ENCODE measurements at places on chromosomes 1 and 21.

DNA sequence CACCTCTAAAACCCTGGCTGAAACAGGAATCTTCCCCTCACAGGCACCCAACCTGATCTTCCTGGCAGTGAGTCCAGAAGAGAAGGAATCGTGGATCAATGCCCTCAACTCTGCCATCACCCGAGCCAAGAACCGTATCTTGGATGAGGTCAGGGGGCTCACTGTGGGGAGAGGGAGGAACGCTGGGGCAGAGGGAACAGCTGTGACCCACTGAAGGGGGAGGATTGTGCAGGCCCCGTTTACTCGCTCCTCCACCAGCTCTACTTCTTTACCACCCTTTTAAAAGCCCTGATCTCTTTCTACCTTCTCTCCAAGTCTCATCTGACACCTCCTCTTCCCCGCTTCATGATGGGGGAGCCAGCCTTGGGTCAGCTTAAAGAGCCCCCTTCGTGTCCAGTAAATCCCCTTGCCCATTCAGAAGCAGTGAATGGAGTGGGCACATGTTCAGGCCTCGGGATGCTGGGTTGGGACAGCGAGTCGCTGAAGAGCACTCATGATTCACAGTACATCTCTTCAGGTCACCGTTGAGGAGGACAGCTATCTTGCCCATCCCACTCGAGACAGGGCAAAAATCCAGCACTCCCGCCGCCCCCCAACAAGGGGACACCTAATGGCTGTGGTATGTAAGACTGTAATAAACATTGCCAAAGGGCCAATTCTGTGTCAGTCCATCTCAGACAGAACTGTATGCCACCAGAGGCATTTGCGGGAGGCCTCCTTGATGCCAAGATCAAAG is 7.3 kb downstream of the PLEKHO1 start:
- no peak for DNase-seq

GRCh38 chr1:43558346-43558841 is 27.7 kb downstream of the PTPRF start:
- DNase-seq: peak; percentile 24

DNA sequence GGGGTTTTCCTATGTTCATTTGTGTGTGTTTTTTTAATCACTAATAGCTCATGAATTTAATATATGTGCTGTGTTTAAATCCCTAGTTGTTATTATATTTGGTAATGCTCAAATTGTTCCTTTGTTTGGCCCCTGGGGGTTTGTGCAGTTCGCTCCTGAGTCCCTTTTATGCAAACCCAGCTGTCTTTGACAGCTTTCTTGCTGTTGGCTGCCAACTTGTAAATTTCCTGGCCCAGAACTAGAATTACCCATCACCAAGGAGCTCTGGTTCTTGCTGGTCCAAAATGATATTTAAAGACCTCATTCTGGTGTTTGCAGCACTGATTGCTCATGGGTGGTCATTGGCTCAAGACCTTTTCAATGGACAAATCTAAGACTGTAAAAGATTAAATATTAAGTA is 39.6 kb upstream of the PGBD5 start:
- DNase-seq: no peak

DNA sequence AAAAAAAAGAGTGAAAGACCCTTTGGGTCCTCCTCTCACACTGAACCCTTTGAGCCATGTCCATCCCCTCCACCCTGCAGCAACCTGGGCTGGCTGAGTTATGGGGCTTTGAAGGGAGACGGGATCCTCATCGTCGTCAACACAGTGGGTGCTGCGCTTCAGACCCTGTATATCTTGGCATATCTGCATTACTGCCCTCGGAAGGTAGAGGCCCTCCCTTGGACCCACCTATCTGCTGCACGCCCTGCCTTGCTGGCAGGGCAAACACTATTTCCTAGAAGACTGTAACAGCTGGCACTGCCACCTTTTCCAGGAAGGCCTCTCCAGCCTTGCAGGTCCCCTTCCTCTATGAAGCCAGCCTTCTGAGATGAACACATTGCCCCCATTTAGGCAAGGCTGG is 1.1 kb downstream of the SLC50A1 start:
- no peak for DNase-seq

- DNase-seq: no peak
Observed at GRCh38 chr1:2912424-2913061, 108.7 kb upstream of the ACTRT2 start.

All from fibroblast of skin of left biceps (primary cell).